ENCODE measurements at places on chromosomes 12 and 14. TPM values are rescaled to one million over a fixed set of nuclear protein-coding genes. Genes with fewer than 3 reads are reported as not detected.

GRCh38 chr12:27367078-27367477 is 34.4 kb downstream of the BMAL2 start:
- no peak for ATAC-seq

DNA sequence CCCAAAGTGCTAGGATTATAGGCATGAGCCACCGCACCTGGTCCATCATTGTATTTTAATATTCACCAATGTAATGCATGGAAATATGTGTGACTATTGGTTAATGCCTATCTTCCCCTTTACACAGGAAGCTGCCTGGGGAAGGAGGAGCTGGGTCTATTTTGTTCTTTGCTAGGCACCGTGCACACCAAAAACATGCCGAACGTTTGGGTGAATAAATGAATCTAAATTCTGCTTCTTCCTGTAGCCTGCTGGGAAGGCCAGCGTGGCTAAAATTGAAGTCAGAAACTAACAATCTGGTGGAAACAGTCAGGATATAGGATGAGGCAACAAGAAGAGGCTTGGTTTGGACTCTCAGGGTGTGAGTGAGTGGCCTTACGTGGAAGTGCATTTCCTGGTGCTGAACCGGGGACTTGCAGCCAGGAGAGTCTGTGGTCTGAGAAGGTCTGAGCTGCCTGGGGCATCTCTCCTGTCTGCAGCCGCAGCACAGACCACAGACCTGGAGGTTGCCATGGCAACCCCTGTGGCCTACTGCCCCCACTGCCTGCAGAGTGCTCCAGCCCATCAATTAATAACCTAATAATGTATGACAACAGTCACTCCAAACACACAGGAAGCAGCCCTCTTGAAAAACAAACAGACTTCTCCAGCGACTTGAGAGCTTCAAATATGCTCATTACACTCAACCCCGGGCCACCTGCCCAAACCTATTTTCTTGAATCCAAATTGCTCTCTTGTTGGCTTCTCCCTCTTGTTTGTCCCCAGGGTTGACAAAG is 5.5 kb upstream of the GPR68 start:
- peak; percentile 76 for ATAC-seq

GRCh38 chr14:85597701-85598100 is 67.8 kb downstream of the FLRT2 start:
- ATAC-seq = no peak

- ATAC-seq = no peak
Measured at GRCh38 chr12:22738945-22739344, 114.0 kb downstream of the ETNK1 start.

GRCh38 chr12:20188930-20189653 is 179.2 kb upstream of the PDE3A start:
- ATAC-seq = no peak

DNA sequence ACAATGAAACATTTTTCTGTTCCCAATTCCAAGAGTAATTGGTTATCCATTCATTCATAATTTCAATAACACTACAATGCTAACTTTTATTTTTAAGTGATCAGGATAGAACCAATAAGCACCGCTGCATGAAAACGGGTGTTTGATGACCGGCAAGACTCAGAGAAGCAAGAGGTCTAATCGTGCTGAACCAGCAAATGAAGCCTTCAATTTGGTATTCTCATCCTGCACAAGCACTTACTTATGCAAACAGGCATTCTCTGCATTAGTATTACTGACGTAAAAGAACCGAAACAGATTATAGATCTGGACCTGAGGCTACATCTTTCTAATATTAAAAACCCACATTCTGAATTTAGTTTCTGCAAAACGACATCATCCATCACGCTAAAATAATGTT is 67.7 kb downstream of the RBM19 start:
- no peak for ATAC-seq

The PKP2 gene
- 7.1 TPM for total RNA-seq

The SFSWAP gene
- total RNA-seq = 76.5 TPM

The LIN7A gene
- 42.6 TPM for total RNA-seq

The MYF5 gene
- total RNA-seq = not detected
